Right cardiac atrium (tissue), 5 donors: ENCODE measurements at places on chromosomes 12 and 14. TPM values are rescaled to one million over a fixed set of nuclear protein-coding genes. Genes with fewer than 3 reads are reported as not detected.
A peak's percentile ranks its signal among the peaks of the same experiment; 100 is the strongest.

DNA sequence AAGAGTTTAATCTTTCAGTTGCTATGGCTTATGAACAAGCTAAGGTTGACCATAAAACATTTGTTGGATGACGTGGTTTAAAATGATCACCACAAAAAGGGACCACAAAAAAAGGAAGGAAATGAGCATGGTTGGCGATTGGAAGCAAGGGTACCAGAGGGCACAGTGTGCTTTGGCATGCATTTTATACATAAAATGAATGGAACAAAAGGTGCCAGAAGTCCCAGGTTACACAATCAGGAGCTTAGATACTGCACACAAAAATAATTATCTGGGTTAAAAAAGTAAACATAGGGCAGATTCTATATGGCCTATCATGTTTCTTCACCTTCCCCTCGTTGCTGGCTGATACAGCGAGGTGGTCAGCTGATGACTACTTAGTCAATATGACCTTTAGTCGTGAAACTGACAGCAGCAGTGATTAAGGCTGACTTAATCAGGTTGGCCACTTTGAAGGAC lies 50.7 kb downstream of the ZC3H14 start:
- DNase-seq, result no peak

GRCh38 chr12:54328595-54329337 lies 3.8 kb downstream of the COPZ1 start:
- no peak for DNase-seq

DNA sequence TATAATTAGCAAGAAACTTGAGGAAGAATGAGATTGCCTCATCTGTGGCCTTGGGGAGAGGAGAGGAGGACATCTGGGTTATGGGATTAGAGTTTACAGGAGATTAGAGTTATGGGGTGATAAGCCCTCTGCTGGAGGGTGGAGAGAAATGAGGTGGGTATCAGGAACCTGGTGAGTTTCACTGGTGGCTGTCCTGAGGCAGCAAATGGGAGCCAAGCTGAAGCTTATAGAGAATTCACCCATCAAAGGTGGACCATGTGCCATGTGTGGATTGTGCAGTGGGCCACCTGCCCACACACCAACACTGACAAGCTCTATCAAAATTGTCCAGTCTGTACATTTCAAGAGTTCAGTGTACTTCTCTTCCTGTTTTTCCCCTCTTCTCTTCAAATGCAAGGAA lies 135.3 kb downstream of the AEBP2 start:
- DNase-seq, result no peak

DAO gene
- not detected for total RNA-seq

DNA sequence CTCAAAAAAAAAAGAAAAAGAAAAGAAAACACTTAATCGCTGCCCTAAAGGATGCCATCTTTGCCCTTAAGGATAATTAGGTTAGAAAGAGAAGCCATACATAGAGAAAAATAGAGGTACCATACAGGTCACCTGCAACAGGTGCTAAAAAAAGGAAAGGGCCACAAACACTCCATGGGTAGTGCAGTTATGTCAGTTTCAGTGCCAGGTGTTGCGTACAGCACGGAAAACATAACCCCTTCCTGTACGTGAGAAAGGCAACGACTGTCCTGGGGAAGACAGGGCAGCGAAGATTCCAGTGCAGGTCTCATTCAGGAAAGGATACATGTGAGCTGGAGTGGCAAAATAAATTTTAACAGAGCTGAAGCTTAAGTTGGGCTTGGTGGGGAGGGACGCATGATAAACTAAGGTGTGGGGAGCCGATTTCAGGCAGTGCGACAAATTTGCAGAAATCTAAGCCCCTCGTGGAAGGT lies 553 bp upstream of the DAZAP2 start:
- no peak for DNase-seq

DNA sequence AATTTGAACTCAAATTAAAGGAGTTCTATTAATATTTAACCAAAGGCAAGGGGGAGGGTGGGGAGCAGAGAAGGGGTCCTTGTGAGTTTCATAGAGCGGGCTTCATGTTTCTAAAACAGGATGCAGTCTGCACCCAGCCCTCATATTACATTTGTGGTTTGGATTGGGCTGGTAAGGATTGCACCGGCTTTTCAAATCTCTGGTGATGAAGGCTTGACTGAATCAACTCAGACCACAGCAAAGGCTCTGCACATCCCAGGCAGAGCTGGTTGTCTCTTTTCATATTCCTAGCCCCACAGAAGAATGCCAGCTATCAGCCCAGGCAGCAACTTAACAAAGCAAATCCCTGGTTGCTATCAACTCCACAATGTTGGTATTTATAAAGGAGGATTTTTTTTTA lies 1221.4 kb downstream of the VRK1 start:
- no peak for DNase-seq

DNA sequence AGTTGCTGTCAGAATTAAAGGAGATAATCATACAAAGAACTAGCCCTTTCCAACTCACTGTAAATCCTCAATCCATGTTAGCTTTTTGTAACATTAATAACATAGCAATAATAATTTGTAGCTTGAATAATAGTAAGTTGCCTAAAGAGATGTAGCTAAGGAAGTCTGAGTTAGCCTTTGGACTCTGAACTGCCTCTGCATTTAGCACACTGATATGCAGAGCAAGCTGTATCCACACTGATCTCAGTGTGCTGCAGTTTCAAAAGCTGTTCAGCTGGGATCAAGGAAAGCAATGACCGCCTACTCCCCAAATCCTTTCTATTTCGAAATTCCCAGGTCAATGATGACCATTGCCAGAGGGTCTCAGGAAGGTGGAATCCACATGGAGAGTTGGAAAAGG lies 99.3 kb upstream of the IFNG-AS1 start:
- no peak for DNase-seq

DNA sequence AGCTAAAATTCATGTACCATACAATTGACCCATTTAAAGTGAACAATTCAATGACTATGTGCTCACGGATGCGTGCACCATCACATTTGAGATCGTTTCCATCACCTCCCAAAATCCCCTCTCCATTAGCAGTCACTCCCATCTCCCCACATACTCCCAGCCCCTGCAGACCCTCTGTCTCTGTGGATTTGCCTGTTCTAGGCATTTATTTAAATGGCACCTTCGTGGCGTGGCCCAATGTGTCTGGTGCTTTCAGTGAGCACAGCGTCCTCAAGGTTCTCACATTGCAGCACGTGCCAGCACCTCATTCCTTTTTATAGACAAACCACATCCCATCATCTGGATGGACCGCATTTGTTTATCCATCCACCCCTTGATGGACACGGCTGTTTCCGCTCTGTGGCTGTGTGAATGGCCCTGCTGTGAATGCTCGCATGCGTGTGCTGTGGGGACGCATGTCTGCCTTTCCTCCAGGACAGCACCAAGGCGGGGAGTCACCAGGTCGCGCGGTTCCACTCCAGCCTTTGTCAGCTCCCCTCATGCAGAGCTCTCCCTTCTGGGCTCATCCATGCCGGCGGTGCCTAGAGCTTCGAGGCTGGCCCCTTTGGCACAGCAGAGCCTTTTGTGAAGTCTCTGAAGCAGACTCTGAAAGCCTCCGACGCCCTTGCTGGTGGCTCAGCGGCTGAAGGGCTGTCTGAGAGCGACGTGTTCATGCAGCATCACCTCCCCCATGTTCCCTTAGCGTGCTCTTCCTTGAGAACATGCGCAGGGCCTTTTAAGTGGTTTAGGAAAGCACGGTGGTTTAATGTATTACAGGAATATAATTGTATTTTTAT lies 184.4 kb downstream of the KIF26A start:
- no peak for DNase-seq

DNA sequence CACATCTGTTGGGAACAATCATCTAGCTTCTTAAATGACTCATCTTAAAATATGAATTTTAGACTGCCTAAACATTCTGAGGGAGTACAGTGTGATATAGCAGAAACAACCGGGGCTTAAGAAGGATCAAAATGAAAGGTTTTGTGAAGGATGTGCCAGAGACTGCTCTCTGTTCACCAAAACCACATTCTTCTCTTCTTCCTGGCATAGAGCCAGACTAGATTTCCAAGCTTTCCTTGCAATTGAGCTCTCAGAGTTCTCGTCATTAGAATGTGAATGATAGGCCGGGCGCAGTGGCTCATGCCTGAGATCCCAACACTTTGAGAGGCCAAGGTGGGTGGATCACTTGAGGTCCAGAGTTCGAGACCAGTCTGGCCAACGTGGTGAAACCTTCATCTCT lies 94.5 kb downstream of the LRRIQ1 start:
- no peak for DNase-seq

GRCh38 chr14:45123271-45123670 lies 11.0 kb downstream of the FKBP3 start:
- DNase-seq, result no peak

CS gene
- 577 TPM for total RNA-seq

GRCh38 chr12:110907583-110907982 lies 12.8 kb downstream of the MYL2 start:
- DNase-seq, result no peak

FOXA1 gene
- total RNA-seq, result not detected

- peak; percentile 41 for DNase-seq
Measured at GRCh38 chr12:53058674-53059433, 9.0 kb downstream of the TNS2 start.

LRFN5 gene
- 0.78 TPM for total RNA-seq

- DNase-seq, result peak; percentile 17
Measured at GRCh38 chr12:6080149-6081045, 44.1 kb downstream of the VWF start.

- DNase-seq, result no peak
Measured at GRCh38 chr14:54688229-54688628, 121.3 kb downstream of the SAMD4A start.

- no peak for DNase-seq
Measured at GRCh38 chr14:73762375-73762822, 48.2 kb upstream of the PNMA1 start.

GRCh38 chr12:50415899-50416479 lies 15.3 kb downstream of the LARP4 start:
- DNase-seq, result no peak

DPPA3 gene
- not detected for total RNA-seq

SERPINA9 gene
- not detected for total RNA-seq

DNA sequence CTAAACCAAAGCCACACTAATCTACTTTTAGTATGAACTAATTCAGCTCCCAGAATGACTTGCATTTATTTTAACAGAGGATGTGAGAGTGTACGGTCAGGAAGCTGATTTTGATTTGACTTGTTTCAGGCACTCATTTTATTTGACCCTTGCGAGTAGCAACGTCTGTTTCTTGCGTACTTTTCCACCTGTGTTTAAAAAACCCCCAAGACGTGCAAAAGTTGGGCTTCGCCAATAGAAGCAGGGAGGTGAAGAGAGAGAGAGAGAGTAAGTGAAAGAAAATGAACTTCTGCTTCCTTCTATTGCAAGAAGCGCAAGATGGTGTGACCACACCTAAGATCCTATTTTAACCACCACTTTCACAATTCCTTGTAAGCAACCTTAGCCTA lies 6.7 kb upstream of the SLC15A4 start:
- DNase-seq, result no peak

DNA sequence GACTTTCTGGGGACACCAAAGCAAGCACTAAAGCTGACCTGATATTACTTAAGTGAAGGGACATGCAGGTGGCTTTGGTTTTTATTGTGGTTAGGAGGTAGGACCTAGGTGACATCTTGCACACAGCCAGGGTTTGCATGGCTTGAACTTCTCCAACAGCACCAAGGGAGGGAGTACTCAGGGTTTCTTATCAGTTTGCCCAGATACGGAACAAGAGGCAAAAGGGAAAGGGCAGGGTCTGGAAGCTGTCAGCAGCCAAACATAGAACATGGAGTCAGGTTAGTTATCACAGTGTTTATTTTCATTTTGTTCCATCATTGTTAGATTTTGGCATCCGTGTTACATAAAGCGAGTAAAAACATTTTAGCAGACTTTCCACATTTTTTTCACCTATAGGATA lies 186.3 kb upstream of the CLEC14A start:
- no peak for DNase-seq

APPL2 gene
- 20.7 TPM for total RNA-seq

CAPS2 gene
- total RNA-seq, result 21.8 TPM

DNA sequence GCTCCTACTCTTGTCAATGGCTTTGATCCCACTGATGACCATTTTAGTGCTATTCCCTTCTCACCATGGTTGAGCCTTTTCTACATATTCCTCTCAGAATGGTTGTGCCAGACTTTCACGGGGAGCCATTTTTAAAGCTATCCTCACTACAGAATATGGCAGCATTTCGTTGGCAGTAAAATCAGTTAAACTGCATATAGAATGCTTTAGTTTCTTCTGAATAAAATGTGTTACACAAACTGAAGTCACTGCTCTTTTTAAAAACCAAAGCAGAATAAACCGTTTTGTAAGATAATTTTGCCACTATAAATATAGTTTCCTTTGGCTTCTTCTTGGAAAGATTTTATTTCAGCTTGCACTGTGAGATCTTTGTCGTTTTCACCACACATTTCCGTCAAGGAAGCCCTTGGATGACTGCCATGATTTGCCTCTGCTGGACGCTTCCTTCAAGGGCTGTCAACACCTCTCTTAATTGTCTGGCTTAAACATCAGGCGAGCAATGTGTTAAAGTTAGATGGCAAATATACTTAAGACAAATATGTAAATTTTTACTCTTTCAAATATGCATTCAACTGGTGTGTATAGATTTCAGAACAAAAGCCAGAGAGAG lies 624.2 kb downstream of the DIO2 start:
- DNase-seq, result peak; percentile 14

- DNase-seq, result no peak
Measured at GRCh38 chr14:105498430-105499255, 7.6 kb downstream of the TEDC1 start.

- DNase-seq, result no peak
Measured at GRCh38 chr14:31968956-31969698, 108.0 kb upstream of the ARHGAP5 start.

GRCh38 chr12:116552773-116553373 lies 6.3 kb upstream of the MAP1LC3B2 start:
- no peak for DNase-seq

DNA sequence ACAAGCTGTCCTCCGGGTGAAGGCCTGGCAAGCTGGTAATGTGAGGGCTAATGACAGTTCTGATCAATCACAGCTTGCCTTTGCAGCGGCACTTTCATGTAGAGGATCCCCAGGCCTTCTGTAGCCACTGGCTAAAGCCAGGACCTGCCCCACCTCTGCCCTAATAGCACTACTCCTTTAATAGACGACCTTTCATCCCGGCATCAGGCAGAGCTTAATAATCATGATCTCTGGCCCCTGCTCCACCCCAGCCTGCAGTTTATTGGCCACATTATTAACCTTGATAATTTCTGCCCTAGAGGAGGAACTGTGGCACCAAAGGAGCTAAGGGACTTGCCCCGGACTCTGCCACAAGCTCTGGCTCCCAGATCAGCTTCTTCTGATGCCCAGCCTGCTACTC lies 142.3 kb upstream of the TBX3 start:
- DNase-seq, result no peak

GRCh38 chr12:18970603-18971002 lies 158.9 kb upstream of the PLEKHA5 start:
- DNase-seq, result no peak
